ENCODE measurements at places on chromosomes 7 and 10.
A peak's percentile ranks its signal among the peaks of the same experiment; 100 is the strongest.

GRCh38 chr10:79335470-79336235 is 11.6 kb upstream of the PPIF start:
- DNase-seq: no peak

DNA sequence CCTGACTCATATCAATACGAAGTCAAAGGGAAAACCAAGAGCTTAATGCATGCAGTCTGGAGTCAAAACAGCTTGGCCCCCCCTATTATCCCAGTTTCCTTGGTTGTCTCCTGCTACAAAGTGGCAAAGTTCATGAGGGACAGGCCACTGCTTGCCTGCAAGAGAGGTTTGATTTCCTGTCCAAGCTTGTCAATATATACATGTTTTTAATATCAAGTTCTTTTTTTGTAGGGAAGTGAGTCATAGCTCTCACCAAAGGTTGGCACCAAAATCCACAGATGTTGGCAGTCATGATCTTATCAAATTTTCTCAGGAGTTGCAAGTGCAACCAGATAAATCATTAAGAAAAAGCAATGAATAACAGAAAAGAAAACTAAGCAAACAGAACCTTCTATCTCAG is 176.8 kb downstream of the COBL start:
- no peak for DNase-seq

DNA sequence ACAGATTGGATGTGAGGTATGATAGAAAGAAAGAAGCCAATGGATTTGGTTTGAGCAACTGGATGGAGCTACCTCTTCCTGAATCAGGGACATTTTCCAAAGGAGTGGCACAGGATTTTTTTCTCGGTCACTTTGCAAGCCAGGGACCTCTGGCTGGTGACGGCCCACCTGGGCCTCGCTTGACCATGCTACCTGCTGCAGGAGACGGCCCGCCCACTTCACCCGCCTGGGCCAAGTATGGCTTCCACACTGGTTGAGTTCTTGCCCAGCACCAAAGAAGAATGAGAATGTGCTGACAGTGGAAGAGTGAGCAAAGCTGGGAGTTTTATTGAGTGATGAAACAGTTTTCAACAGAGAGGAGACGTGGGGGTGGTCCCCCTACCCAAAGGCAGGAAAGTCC is 24.5 kb upstream of the SH3PXD2A start:
- DNase-seq: no peak

GRCh38 chr7:157372300-157373232 is 35.8 kb downstream of the DNAJB6 start:
- no peak for DNase-seq

- no peak for DNase-seq
Measured at GRCh38 chr10:12726971-12727831, 274.3 kb downstream of the CCDC3 start.

- DNase-seq: no peak
Measured at GRCh38 chr10:112723876-112724275, 226.2 kb upstream of the TCF7L2 start.

DNA sequence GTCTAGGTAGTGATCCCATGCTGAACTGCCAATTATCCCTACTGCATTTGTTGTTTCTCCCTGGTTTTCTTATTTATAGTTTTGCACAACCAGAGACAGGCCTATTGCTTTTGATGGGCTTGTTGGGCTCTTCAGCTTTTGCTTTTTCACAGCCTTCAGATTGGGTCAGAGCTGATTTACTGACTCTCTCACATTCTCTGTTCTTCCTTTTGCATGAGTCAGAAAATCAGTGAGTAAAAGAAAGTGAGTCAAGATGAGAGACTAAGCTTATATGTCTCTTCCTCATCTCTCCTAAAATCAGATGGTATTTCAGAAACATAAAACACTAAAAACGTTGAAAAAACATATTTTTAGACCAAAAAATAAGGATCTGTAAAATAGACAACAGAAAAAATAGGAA is 1135.4 kb downstream of the XPNPEP1 start:
- no peak for DNase-seq

DNA sequence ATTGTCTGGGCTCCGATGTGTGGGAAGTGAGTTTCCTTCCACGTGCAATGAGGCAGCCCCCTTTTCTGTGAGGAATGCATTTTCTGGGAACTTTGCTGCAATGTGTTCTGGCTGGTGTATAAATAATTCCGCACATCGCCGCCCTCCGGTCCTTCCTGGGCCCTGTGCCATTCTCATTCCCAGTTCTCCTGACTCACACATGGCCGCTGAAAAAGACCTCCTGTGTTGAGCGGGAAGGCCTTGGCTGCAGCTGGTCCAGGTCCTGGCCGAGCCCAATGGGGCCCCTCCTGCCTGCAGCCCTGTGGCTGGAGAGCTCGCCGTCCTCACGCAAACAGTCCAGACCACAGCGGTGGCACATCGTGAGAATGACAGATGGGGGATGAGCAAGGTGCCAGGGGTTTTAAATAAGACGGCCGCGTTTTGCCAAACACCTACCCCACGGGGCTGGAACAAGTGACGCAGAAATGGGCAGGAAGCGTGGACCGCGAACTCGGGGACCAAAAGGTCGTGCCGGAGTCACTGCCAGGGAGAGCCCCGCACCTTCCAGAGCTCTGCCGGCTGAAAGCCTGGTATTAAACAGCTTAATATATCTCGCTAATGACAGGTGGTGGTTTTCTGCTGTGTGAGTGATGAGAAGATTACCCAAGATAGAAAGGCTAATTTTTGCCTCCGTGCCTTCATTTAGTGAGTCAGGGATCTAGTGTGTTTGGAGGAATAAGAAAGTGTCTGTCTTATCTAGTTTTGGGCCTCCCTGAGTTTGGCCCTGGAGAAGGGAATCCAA is 37.0 kb downstream of the FAM20C start:
- peak; percentile 90 for DNase-seq

DNA sequence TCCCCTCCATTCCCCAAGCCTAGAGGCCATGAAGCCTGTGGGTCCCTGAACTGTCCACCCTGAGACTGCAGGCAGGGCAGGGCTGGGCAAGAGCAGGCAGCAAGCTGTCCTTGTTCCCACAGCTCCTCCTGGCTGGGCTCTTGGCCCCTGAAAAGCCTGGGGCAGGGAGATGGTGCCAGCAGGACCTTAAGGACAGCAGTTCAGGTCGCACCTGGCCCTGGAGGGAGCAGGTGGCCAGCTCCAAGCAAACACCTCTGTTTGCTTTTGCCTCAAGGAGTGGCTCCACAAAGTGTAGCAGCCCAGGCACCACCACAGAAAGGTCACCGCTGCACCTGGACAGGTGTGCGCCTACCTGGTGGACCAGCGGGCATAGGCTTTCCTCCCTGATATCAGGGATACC is 5.2 kb downstream of the RET start:
- DNase-seq: no peak

GRCh38 chr10:123777881-123778280 is 111.7 kb downstream of the GPR26 start:
- DNase-seq: no peak

DNA sequence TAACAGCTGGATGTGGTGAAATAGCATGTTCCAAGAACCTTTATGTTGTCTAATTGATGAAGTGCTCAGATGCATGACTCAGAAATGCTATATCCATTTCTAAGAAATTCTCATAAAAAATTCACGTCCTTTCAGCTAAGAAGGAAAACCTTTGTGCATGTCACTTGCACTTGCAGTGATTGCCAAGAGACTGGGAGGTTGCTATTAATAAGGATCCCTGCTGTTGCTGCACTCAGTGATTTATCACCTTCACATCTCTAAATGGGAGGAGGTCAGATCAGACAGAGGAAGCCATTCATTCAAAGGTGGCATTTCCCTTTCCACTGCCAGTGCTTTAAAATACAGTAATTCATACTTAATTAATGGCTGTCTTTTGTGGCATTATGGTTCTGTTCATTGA is 89.5 kb downstream of the THSD7A start:
- no peak for DNase-seq

GRCh38 chr10:12107781-12108180 is 21.7 kb upstream of the SEC61A2 start:
- no peak for DNase-seq

Data from SJSA1 (cell line).